ENCODE measurements at places on chromosomes 16 and 17. TPM values are rescaled to one million over a fixed set of nuclear protein-coding genes. Genes with fewer than 3 reads are reported as not detected.
A peak's percentile ranks its signal among the peaks of the same experiment; 100 is the strongest.

GRCh38 chr17:49016775-49017463 is 19.7 kb downstream of the IGF2BP1 start:
- no peak for DNase-seq

- DNase-seq = no peak
Observed at GRCh38 chr16:11053916-11054460, 109.6 kb downstream of the CLEC16A start.

GRCh38 chr16:47375423-47375822 is 85.4 kb downstream of the ITFG1 start:
- DNase-seq = no peak

DNA sequence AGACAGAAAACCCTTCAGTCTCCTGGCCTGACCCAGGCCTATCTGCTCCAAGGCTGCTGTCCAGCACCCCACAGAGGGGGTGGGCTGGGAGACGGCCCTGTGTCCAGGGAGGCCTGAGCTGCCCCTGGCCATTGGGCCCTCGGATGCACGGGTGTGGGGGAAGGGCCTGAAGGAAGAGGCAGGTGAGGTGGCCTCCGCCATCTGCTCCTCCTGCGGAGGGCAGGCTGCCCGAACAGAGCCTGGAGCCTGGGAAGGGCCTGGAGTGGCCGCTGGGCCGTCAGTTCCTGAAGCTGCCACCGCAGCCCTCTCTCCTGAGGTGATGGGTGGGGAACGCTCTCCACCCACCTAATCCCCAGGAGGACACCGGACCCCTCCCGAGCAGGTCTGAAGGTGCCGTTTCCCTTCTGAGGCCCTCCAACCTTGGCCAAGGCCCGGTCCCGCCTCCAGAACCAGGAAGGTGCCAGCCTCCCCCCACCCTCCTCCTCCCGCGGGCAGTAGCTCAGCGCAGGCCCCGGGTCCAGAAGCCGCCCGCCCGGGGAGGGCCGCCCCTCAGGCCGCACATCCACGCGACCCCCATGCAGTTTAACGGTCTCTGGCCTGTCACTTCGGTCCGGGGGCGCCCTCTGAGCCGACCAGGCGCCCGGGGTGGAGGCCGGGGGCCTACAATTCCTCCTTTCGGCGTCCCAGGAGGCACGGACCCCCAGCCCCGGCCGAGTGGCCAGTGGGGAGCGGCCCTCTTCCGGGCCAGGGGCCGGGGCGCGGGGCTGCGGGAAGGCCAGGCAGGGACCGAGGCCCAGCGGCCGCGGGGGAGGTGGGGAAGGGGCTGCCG is 835 bp downstream of the FBXL16 start:
- no peak for DNase-seq

DNA sequence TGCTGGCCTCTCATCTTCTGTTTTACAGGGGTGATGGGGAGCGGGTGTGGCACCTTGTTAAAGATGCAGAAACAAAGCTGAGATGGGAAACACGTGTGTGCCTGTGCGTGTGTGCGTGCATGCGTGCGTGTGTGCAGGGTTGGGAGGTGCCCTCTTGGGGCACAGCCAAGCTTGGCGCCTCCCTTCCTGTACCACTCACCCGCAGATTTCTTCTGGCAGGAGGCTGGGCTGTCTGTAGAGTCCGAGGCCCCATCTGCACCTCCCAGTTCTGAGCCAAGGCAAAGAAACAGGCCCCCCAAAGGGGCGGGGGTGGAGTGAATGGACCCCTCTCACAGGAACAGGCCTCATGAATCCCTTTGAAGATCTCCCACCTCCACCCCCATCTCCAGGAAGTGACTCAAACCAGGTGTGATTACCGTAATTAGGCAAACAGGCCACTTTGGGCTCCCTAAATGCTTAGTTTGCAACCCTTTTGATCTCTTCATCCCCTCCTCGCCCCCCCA is 20.9 kb downstream of the TNS4 start:
- DNase-seq = no peak

GRCh38 chr16:79329166-79329521 is 271.4 kb downstream of the MAF start:
- no peak for DNase-seq

DNA sequence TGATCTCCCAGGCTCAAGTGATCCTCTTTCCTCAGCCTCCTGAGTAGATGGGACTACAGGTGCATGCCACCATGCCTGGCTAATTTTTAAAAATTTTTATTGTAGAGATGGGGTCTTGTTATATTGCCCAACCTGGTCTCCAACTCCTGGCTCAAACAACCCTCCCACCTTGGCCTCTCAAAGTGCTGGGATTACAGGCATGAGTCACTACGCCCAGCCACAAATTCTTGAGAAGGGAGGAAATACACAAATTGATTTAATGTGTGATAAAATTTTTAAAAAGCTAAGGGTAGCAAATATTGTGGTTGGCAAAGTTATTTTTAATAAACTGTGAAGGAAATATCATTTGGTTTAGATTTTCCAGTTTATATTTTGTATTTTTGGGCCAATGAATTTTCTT is 9.6 kb downstream of the ITGAD start:
- DNase-seq = no peak

- no peak for DNase-seq
Observed at GRCh38 chr17:27853091-27853490, 40.1 kb downstream of the LYRM9 start.

- peak; percentile 55 for DNase-seq
Observed at GRCh38 chr17:79695797-79696609, 34.7 kb upstream of the ENPP7 start.

DNA sequence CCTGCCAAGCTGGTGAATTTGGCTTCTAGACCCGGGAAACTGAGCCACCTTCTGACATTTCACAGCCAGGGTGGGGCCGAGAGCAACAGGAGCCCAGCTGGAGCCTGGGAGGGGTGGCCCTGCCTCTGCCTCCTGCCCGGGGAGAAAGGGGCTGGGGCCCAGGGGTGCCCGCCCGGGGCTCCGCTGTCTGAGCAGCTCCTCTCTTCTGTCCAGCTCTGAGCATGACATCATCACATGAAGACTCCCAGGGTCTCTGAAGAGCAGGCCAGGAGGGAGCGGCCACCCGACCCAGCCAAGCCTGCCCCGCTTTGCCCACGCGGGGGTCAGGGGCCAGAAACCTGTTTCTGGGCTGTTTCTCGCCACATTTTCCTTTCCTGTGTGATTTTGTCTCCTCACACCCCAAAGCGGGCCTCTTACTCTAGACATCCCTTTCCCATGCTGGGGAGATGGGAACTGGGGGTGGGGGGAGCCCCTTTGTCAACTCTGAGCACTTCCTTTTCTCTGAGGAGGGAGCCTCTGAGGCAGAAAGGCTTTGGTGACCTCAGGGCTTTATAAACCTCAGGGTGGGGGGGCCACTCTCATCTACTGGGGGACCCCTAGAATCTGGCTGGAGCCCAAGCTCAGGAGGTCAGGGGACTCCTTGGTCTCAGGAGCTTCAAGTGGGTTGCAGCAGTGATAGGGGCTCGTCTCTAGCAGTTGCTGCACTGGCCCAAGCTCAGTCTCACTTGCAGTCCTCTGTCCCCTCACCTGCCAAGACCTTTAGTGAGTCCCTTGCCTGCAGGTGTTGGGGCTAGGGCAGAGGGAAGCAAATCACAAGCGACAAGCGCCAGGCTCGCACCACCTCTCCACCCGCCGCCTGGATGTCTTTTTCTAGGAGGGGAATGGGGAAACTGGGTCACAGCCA is 7.6 kb downstream of the UBALD2 start:
- DNase-seq = no peak

DNA sequence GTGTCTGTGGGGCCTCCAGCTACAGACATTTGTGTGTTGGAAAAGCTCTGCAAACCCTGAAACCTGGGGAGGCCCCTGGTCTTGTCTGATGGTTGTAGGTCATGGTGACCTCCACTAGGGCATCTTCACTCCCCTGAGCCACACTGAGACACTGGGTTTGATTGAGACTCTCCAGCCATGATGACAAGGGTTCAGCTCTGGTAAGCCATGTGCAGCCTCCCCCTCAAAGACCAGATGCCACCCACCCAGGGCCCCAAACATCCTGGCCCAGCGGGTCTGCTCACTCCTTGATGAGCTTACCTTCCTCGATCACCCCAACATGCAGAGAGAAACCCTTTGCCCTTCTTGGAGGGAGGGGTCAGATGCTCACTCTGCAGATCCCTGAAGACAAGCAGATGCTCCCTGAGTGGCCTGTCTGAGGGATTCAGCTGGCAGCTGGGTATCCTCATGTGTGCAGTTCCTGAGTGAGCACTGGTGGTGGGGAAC is 101.6 kb downstream of the METRNL start:
- DNase-seq = no peak

- DNase-seq = no peak
Observed at GRCh38 chr17:59863616-59864015, 29.1 kb downstream of the TUBD1 start.

- DNase-seq = no peak
Observed at GRCh38 chr17:57678393-57678792, 66.7 kb downstream of the CCDC182 start.

DNA sequence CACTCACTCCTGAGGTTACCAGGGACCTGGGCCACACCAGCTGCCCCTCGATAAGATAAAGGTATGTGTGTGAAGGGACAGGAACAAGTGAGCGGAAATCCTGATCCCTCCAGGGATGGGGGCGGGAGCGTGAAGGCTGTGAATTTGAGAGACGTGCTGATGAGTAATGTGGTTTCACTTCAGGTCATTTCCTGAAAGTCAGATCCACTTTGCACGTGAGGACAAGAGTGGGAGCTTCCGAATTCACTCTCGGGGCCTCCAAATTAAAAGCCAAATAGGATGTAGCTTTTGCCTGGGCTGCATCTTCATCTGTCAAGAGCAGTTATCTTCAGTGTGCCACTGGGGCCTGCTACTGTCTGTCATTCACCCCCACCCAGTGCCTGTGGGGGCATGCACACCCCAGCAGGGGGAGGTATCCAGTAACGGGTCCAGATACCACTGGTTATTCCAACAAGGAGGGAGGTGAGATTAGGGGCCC is 87.4 kb upstream of the LHX1 start:
- DNase-seq = no peak

GRCh38 chr16:30503403-30504296 is 22.7 kb downstream of the ZNF768 start:
- DNase-seq = no peak

- no peak for DNase-seq
Observed at GRCh38 chr16:84562174-84562815, 55.6 kb downstream of the COTL1 start.

- DNase-seq = no peak
Observed at GRCh38 chr16:68707340-68708152, 29.5 kb upstream of the CDH1 start.

GRCh38 chr17:72806011-72806410 is 286.5 kb downstream of the SLC39A11 start:
- no peak for DNase-seq

GRCh38 chr16:69324585-69325253 is 5.7 kb downstream of the PDF start:
- DNase-seq = no peak

DNA sequence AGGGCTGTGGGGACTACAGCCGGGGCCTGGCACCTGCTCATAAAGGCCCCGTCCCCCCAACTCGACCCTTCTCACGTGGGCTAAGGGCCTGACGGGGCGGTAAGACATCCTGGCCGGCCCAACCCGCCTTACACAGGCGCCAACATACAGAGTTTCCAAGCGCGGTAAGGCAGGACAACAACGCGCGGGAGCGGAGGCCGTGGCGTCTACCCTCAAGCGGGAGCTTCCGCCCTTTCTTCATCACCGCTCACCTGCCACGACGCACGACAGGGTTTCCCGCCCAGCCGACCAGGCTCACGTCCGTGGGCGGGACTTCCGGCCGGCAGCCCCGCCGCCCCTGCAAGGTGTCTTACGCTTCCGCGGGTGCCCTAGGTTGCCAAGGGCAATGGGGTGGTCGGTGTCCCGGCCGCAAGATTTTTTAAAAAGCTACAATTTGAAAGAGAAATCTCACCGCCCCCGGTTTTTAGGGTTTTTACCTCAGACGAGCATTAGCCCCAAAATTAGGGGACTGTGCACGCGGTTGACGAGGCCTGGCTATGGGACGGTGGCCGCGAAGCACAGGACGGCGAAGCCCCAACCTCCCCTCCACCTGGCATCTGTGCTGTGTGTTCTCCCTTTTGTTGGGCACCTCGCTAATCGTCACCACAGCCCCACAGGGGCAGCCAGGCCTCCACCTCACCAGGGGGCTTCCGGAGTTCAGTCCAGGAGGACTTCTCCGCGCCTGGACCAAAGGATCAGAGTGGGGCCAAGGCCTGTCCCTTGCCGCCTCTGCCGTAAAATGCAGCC is at the start of gene TERB1:
TSS of gene TERB1 (minus strand) at position 265 of the 786 bp plus-strand sequence. CDS start 4,786 bp downstream, outside the sequence.
- no peak for DNase-seq

DNA sequence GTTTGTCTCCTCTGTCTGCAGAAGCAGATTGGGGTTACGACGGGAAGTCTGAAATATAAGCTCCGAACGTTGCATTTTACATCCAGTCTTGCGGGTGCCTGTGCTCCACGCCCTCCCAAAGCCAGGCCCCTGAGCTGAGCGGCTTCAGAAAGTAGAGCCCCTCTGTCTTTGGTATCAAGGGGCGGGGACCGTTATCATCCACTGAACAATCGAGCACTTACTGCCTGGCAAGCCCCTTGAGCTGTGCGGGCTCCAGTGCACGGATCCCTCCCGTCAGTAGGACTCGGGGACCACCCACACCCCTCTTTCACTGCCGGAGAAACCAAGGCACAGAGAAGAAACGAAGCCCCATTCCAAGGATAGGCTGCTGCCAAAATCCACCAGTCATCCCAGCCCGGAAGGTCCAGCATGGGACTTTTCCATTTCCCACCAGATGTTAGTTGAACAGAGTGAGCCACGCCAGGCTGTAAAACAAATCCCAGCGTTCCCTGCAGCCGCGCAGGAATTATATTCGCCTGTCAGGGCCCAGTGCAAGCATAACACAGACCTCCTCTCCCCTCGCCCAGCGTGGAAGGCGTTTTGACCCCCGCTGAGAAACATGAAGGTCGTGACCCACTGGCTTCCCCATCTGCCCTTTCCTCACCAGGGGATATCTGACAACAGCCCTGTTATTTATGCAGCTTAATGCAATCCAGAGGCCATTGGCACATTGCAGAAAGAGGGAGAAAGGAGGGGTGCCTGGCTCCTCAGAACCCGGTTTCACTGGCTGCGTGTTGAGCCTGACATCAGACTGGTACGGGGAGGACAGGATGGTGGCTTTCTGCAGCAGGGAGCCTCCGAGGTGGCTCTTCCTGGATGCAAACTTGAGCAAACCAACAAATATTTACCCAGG is 212.2 kb upstream of the FOXF1 start:
- no peak for DNase-seq

GRCh38 chr17:67431249-67432015 is 54.4 kb downstream of the PITPNC1 start:
- no peak for DNase-seq

GRCh38 chr16:69382421-69382820 is 3.4 kb downstream of the TERF2 start:
- DNase-seq = no peak

- no peak for DNase-seq
Observed at GRCh38 chr17:82222816-82223215, 6.0 kb upstream of the SLC16A3 start.

The ARHGAP44 gene
- polyA plus RNA-seq = 9.7 TPM

The SLFN12 gene
- polyA plus RNA-seq = 20.2 TPM

The SLFN11 gene
- polyA plus RNA-seq = 12.2 TPM

The PRSS36 gene
- polyA plus RNA-seq = 2.0 TPM

The MYH2 gene
- polyA plus RNA-seq = not detected

The CDIP1 gene
- 32.6 TPM for polyA plus RNA-seq

The SULT1A3 gene
- 16.6 TPM for polyA plus RNA-seq

The HEATR9 gene
- 0.61 TPM for polyA plus RNA-seq

The LITAFD gene
- polyA plus RNA-seq = not detected

The ACSF3 gene
- polyA plus RNA-seq = 28.5 TPM

The SOST gene
- 58.2 TPM for polyA plus RNA-seq

The CDC6 gene
- polyA plus RNA-seq = 24.2 TPM

The DOK4 gene
- 35.0 TPM for polyA plus RNA-seq

The PRR14 gene
- polyA plus RNA-seq = 51.8 TPM

The FOXN1 gene
- 0.47 TPM for polyA plus RNA-seq

The ABCC12 gene
- not detected for polyA plus RNA-seq

The C16orf74 gene
- 4.9 TPM for polyA plus RNA-seq

The ZNF778 gene
- polyA plus RNA-seq = 7.5 TPM

The TPSB2 gene
- polyA plus RNA-seq = 0.19 TPM

The PDIA2 gene
- 2.4 TPM for polyA plus RNA-seq
